Upper lobe of right lung (tissue), 1 donor: ENCODE measurements at places on chromosomes 12 and 14. TPM values are rescaled to one million over a fixed set of nuclear protein-coding genes. Genes with fewer than 3 reads are reported as not detected.

TSPAN19 gene
- total RNA-seq = not detected

SPX gene
- total RNA-seq = 1.7 TPM

ZDHHC22 gene
- not detected for total RNA-seq

OR6C3 gene
- total RNA-seq = not detected

INHBC gene
- total RNA-seq = not detected

C14orf132 gene
- total RNA-seq = 63.1 TPM

RTRAF gene
- total RNA-seq = 104 TPM

SEL1L gene
- 108 TPM for total RNA-seq

LRRC43 gene
- not detected for total RNA-seq

DNA sequence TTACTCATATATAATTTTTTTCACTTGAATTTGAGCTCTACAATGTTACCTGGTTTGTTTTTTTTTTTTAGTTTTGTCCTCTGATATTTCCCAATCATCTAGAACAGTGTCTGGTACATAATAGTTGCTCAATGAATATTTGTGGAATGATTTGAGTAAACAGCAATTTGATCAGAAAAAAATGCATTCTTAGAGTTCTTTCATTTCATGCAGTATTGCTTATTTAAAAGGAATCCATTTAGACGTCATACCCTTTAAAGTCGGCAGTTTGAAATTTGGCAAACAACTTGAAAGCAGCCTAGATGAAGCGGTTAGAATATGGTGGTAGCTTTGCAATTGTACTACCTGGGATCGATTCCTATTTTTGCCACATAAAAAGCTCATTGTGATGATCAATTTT lies 140.0 kb downstream of the PDE3A start:
- H3K27ac ChIP-seq = no peak overlapping the region
- no peak overlapping the region for H3K4me3 ChIP-seq
- no peak for DNase-seq
- no peaks in the 10 kb centered on the region for H3K27me3 ChIP-seq
- H3K4me1 ChIP-seq = no peaks in the 10 kb centered on the region

DNA sequence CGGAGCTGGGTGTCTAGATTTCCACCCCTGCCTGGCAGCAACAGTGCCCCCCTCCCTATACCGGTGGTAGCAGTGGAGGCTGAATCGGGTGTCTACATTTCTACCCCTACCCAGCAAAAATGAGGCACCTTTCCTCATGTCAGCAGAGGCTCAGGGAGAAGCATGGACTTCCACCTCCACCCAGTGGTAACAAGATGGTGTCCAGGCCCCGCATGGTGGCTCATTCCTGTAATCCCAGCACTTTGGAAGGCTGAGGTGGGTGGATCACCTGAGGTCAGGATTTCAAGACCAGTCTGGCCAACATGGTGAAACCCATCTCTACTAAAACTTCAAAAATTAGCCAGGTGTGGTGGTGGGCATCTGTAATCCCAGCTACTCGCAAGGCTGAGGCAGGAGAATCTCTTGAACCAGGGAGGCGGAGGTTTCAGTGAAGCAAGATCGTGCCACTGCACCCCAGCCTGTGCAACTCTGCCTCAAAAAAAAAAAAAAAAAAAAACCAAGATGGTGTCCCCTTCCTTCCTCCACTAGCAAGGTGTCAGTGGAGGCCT lies 35.5 kb upstream of the OR5AU1 start:
- no peak overlapping the region for H3K27ac ChIP-seq
- H3K4me1 ChIP-seq = peaks cover 8% of the 10 kb centered on the region
- H3K27me3 ChIP-seq = no peaks in the 10 kb centered on the region
- no peaks in the 10 kb centered on the region for H3K36me3 ChIP-seq
- peak overlapping the region; percentile 37 for H3K4me3 ChIP-seq
- DNase-seq = no peak

- no peak overlapping the region for H3K4me3 ChIP-seq
- no peaks in the 10 kb centered on the region for H3K27me3 ChIP-seq
- H3K27ac ChIP-seq = no peak overlapping the region
These were observed 785.2 kb downstream of the GALC start for GRCh38 chr14:87207756-87208155.

- no peak for DNase-seq
- peaks cover 62% of the 10 kb centered on the region for H3K36me3 ChIP-seq
- H3K27ac ChIP-seq = no peak overlapping the region
- no peaks in the 10 kb centered on the region for H3K4me1 ChIP-seq
These were observed 28.1 kb downstream of the CBX5 start for GRCh38 chr12:54251667-54252284.

GRCh38 chr12:65121956-65122469 lies 908 bp upstream of the WIF1 start:
- H3K27me3 ChIP-seq = peaks cover 56% of the 10 kb centered on the region
- no peaks in the 10 kb centered on the region for H3K36me3 ChIP-seq
- H3K27ac ChIP-seq = no peak overlapping the region
- no peak overlapping the region for H3K4me3 ChIP-seq
- DNase-seq = no peak
- H3K4me1 ChIP-seq = peaks cover 6% of the 10 kb centered on the region

- H3K27me3 ChIP-seq = peaks cover 8% of the 10 kb centered on the region
- no peak overlapping the region for H3K4me3 ChIP-seq
- no peak overlapping the region for H3K27ac ChIP-seq
- no peak for DNase-seq
- H3K4me1 ChIP-seq = no peaks in the 10 kb centered on the region
These were observed 40.3 kb upstream of the SMOC1 start for GRCh38 chr14:69838881-69839416.

- peaks cover 31% of the 10 kb centered on the region for H3K27me3 ChIP-seq
- no peak for DNase-seq
- no peaks in the 10 kb centered on the region for H3K36me3 ChIP-seq
- no peak overlapping the region for H3K4me3 ChIP-seq
- H3K4me1 ChIP-seq = peaks cover 12% of the 10 kb centered on the region
These were observed 1.3 kb downstream of the PIWIL1 start for GRCh38 chr12:130338794-130339601.

DNA sequence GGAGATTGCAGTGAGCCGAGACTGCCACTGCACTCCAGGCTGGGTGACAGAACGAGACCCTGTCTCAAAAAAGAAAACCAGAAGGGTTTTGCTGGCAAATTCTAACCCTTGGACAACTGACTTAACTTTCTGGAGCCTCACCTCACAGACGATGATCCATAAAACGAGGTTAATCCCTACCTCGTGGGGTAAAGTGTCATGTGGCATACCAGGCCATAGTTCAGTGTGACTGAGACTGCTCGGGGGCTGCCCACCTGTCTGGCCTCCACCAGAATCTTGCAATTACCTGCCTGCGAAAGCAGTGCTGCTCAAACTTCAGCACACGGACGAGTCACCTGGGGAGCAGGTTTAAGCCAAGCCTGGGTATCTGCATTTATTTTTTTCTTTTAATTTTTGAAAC lies 26.8 kb downstream of the P2RX4 start:
- H3K27me3 ChIP-seq = no peaks in the 10 kb centered on the region
- H3K27ac ChIP-seq = no peak overlapping the region
- peaks cover 55% of the 10 kb centered on the region for H3K36me3 ChIP-seq
- no peak for DNase-seq
- no peak overlapping the region for H3K4me3 ChIP-seq

DNA sequence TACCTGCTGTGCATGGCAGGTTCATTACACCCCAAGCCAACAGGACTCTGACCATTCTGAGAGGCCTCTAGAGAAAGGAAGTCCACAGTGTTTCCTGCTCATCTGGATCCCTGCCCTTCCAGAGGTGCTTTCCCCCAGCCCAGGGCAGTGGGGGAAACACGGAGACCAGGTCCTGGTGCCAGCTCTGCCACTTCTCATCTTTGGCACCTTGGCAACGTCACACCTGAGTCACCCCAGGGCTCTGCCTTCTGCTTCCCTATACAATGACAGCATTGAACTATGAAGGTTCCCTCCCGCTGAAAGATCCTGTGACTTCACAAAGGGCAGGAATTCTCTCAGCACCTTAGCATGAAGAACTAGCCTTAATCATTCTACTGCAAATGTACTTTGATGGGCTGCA lies 74.9 kb downstream of the ANO2 start:
- no peak overlapping the region for H3K4me3 ChIP-seq
- H3K4me1 ChIP-seq = no peaks in the 10 kb centered on the region
- H3K27ac ChIP-seq = no peak overlapping the region
- no peak for DNase-seq
- H3K36me3 ChIP-seq = no peaks in the 10 kb centered on the region

- no peaks in the 10 kb centered on the region for H3K27me3 ChIP-seq
- peak overlapping the region; percentile 17 for H3K27ac ChIP-seq
- DNase-seq = peak; percentile 38
- H3K4me1 ChIP-seq = peaks cover 24% of the 10 kb centered on the region
- no peak overlapping the region for H3K4me3 ChIP-seq
These were observed 22.9 kb downstream of the PCBP2 start for GRCh38 chr12:53474819-53475218.

- H3K27me3 ChIP-seq = no peaks in the 10 kb centered on the region
- peaks cover 8% of the 10 kb centered on the region for H3K4me1 ChIP-seq
- no peak overlapping the region for H3K4me3 ChIP-seq
- H3K27ac ChIP-seq = no peak overlapping the region
- H3K36me3 ChIP-seq = no peaks in the 10 kb centered on the region
These were observed 49.1 kb downstream of the FAM222A start for GRCh38 chr12:109762673-109763191.

GRCh38 chr12:66901138-66901932 lies 222.5 kb upstream of the GRIP1 start:
- no peaks in the 10 kb centered on the region for H3K4me1 ChIP-seq
- no peak overlapping the region for H3K4me3 ChIP-seq
- no peaks in the 10 kb centered on the region for H3K27me3 ChIP-seq
- no peaks in the 10 kb centered on the region for H3K36me3 ChIP-seq

DNA sequence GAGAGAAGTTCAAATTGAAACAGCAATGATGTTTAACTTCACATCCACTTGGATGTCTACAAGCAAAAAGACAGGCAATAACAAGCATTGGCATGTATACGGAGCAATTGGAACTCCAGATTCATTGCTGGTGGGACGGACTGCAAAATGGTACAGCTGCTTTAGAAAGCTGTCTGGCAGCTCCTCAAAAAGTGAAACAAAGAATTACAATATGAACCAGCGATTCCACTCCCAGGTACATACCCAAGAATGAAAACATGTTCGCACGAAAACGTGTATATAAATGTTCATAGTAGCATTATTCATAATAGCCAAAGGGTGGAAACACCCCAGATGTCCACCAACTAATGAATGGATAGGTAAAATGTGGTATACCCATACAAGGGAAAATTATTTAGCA lies 125.7 kb downstream of the HMGA2 start:
- H3K4me3 ChIP-seq = no peak overlapping the region
- H3K27ac ChIP-seq = no peak overlapping the region
- DNase-seq = no peak
- peaks cover 5% of the 10 kb centered on the region for H3K4me1 ChIP-seq
- H3K27me3 ChIP-seq = peaks cover 5% of the 10 kb centered on the region

- peak overlapping the region; percentile 26 for H3K4me3 ChIP-seq
- peaks cover 74% of the 10 kb centered on the region for H3K4me1 ChIP-seq
- DNase-seq = peak; percentile 82
- peaks cover 34% of the 10 kb centered on the region for H3K36me3 ChIP-seq
- H3K27me3 ChIP-seq = no peaks in the 10 kb centered on the region
- peak overlapping the region; percentile 89 for H3K27ac ChIP-seq
These were observed 27.2 kb upstream of the PNMA1 start for GRCh38 chr14:73741386-73741875.

DNA sequence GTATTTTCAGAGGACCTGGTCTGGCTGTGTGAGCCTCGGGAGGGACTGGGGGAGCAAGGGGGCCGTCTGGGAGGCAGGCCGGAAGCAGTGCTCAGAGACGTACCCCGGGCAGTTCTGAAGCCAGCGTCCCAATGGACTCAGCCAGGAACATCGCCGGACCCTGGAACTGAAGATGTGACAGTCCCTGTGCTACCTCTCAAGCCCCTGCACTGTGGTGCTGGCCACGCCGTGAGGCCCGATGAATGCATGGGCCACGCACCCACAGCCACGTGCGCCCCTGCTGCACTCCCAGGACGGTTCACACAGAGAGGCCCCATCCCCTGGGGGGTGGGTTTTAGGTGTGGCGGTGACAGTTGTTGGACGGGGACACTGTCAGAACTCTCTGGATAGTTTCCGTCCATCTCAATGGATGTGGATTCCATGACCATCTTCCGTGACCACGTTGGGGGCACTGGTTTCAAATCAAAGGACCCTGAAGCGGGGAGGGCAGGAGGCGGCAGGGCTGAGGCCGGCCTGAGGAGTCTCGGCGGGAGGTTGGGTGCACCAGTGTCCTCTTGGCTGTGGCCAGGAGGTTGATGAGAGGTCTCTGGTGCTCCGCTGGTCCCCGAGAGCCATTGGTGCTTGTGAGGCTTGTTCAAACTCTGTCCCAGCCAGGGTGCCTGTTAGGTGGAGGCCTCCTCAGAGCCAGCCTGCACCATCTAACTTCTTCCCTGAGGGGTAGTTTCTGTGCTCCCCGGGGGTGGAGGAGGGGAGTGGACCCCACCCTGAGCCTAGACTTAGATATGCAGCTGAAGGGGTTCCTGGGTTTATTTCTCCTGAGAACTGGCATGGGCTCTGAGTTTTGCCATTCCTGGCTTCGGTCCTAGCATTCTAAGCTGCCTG lies 36.3 kb upstream of the TSPAN9 start:
- no peaks in the 10 kb centered on the region for H3K27me3 ChIP-seq
- H3K36me3 ChIP-seq = peaks cover 7% of the 10 kb centered on the region
- no peak overlapping the region for H3K4me3 ChIP-seq
- H3K27ac ChIP-seq = no peak overlapping the region
- no peaks in the 10 kb centered on the region for H3K4me1 ChIP-seq
- DNase-seq = no peak

DNA sequence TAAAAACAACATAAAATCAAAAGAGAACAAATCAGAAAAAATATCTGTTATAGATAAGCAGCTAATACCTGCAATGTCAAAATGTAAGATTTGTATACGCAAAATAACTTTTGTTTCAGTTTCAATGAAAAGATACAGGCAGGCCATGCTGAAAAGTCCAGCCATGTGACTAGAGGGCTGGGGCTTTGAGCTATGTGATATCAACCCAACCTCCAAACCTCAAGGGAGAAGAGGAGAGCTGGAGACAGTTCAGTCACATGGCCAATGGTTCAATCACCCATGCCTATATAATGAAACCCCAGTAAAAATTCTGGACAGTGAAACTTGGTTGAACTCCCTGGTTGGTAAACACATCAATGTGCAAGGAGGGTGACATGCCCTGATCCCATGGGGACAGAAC lies 5.3 kb downstream of the COX16 start:
- H3K4me3 ChIP-seq = no peak overlapping the region
- no peaks in the 10 kb centered on the region for H3K27me3 ChIP-seq
- H3K27ac ChIP-seq = no peak overlapping the region
- no peak for DNase-seq
- no peaks in the 10 kb centered on the region for H3K36me3 ChIP-seq
- H3K4me1 ChIP-seq = peaks cover 11% of the 10 kb centered on the region

DNA sequence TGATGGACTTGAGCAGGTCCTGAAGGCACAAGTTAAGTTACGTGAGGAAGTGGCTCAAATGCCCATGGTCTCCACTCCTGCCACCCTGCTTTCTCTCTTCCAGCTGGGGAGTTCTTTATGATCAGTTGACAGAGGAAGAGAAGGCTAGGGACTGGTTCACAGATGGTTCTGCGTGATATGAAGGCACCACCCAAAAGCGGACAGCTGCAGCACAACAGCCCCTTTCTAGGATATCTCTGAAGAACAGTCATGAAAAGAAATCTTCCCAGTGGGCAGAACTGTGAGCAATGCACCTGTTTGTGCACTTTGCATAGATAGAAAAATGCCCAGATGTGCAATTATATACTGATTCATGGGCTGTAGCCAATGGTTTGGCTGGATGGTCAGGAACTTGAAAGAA lies 162.4 kb upstream of the FSCB start:
- no peaks in the 10 kb centered on the region for H3K27me3 ChIP-seq
- H3K27ac ChIP-seq = no peak overlapping the region
- no peak overlapping the region for H3K4me3 ChIP-seq
- no peak for DNase-seq
- H3K36me3 ChIP-seq = no peaks in the 10 kb centered on the region

- H3K4me3 ChIP-seq = no peak overlapping the region
- no peaks in the 10 kb centered on the region for H3K27me3 ChIP-seq
- no peaks in the 10 kb centered on the region for H3K4me1 ChIP-seq
- H3K36me3 ChIP-seq = no peaks in the 10 kb centered on the region
- no peak overlapping the region for H3K27ac ChIP-seq
- no peak for DNase-seq
These were observed 92.4 kb upstream of the TSPAN8 start for GRCh38 chr12:71250166-71250565.
